ENCODE measurements at places on chromosomes 7 and 10. TPM values are rescaled to one million over a fixed set of nuclear protein-coding genes. Genes with fewer than 3 reads are reported as not detected.

SYPL1 gene
- total RNA-seq, result 20.0 TPM

FGF8 gene
- total RNA-seq, result not detected

SPDYE5 gene
- total RNA-seq, result not detected

DNA sequence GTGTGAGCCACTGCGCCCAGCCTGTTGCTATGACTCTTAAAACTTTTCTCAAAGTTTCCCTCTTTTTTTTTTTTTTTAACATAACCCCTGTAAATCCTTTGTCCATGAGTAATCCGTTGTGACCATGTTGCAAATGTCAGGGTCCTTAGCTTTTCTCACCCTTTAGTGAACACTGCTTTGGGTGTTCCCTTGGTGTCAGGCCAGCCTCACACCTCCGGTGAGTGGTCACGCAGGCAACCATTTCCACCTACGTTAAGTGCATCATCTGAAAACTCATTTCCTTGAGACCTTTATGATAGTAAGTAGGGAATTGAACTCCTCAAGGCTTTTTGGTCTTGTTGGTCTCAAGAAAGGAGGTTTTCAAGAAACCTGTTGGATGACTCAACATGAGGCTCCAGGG is 41.3 kb upstream of the OPN4 start:
- no peak for DNase-seq

GRCh38 chr7:121451367-121452094 is 55.4 kb upstream of the FAM3C start:
- no peak for DNase-seq

DNA sequence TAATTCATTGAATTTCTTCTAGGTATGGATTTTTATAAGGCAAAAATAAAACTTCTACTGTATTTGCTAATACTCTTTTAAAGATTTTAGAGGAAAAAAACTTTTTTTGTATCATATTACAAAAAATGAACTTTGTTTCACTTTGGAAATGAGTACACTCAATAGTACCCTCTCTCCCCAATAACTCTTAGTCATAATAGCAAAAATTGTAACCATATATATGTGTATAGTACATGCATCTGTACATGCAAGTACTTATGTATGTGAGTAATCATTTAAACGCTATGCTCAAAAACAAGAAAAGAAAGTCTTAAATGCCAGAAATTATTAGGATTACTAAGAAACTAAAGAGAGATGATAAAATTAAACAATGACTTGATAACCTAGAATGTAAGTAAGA is 95.9 kb upstream of the HGF start:
- DNase-seq, result no peak

DNA sequence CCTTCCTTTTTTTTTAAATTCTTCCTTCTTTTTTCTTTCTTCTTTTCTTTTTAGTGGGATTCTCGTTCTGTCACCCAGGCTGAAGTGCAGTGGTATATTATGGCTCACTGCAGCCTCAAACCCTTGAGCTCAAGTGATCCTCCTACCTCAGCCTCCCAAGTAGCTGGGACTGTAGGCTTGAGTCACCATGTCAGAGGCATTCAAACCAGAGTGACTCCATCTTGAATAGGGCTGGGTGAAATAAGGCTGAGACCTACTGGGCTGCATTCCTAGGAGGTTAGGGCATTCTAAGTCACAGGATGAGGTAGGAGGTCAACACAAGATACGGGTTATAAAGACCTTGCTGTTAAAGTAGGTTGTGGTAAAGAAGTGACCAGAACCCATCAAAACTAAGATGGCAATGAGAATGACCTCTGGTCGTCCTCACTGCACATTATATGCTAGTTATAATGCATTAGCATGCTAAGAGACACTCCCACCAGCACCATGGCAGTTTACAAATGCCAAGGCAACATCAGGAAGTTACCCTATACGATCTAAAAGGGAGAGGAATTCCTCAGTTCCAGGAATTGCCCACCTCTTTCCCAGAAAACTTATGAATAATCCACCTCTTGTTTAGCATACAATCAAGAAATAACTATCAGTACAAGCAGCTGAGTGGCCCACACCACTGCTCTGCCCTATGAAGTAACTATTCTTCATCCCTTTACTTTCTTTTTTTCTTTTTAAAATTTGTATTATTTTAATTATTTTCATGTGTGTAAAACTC is 99.0 kb upstream of the ITGB1 start:
- no peak for DNase-seq

DNA sequence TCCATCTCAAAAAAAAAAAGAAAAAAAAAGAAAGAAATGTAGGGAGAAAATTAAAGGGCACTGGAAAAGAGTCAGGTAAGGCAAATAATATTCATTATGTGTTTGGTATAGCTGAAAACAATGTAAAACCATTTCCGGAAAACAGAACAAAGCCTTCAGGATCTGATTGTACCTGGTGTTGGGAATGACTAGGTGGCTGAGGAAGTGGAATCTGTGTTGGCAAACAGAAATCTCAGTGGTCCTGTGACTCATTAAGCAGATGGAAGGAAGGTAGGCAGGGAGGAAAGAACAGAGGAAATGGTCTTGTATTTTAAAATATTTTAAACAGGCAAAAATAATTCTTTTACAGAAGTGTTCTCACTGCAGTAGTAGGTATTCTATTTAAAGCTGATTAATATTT is 55.7 kb upstream of the GATA3 start:
- no peak for DNase-seq

GRCh38 chr7:42348631-42349030 is 111.6 kb upstream of the GLI3 start:
- DNase-seq, result no peak
